Effector memory CD8-positive, alpha-beta T cell (primary cell): ENCODE measurements at places on chromosomes 1 and 21.

- H3K36me3 ChIP-seq, result no peaks in the 10 kb centered on the region
- H3K27me3 ChIP-seq, result peaks cover 48% of the 10 kb centered on the region
- peaks cover 4% of the 10 kb centered on the region for H3K4me1 ChIP-seq
Measured at GRCh38 chr1:214506972-214507431, 44.4 kb downstream of the PTPN14 start.

GRCh38 chr21:42174173-42174572, 44.8 kb upstream of the ABCG1 start:
- H3K4me1 ChIP-seq, result peaks cover 8% of the 10 kb centered on the region
- no peak for DNase-seq
- H3K4me3 ChIP-seq, result no peak overlapping the region
- H3K27me3 ChIP-seq, result no peaks in the 10 kb centered on the region

GRCh38 chr1:193221651-193222050, 35.2 kb upstream of the B3GALT2 start:
- H3K36me3 ChIP-seq, result peaks cover 7% of the 10 kb centered on the region
- H3K4me3 ChIP-seq, result no peak overlapping the region
- peaks cover 16% of the 10 kb centered on the region for H3K4me1 ChIP-seq

- peaks cover 97% of the 10 kb centered on the region for H3K36me3 ChIP-seq
- peaks cover 3% of the 10 kb centered on the region for H3K4me1 ChIP-seq
- no peak overlapping the region for H3K4me3 ChIP-seq
- DNase-seq, result no peak
- H3K27ac ChIP-seq, result no peak overlapping the region
- H3K27me3 ChIP-seq, result no peaks in the 10 kb centered on the region
Measured at GRCh38 chr1:113118266-113118665, 45.3 kb downstream of the LRIG2 start.

DNA sequence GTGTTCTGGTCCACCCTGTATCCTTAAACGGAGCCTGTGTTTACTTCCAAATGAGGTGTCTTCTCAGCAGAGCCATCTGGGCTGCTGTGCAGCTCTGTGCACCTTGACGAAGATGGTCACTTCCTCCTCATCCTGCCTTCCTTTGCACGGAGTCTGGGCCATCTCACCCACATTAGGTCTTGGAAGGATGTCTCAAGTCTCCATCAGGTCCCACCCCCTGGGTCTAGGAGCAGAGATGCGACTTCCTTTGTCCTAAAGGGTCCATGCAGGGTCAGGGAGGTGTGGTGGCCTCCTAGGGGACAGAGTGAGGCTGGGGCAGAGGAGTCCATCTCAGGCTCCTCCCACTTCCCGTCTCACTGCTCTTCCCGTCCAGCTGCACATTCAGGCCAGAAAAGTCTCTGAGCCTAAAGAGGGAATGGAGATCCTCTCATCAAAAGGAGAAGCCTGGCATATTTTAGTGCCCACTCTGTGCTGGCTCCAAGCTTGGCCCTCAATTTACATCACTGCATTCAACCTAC, 209.2 kb downstream of the MATN1 start:
- no peak overlapping the region for H3K27ac ChIP-seq
- no peak overlapping the region for H3K4me3 ChIP-seq
- H3K4me1 ChIP-seq, result no peaks in the 10 kb centered on the region
- peaks cover 3% of the 10 kb centered on the region for H3K36me3 ChIP-seq

- no peaks in the 10 kb centered on the region for H3K27me3 ChIP-seq
- no peak overlapping the region for H3K27ac ChIP-seq
- no peak overlapping the region for H3K4me3 ChIP-seq
Measured at GRCh38 chr21:43735236-43736091, 16.5 kb downstream of the PDXK start.

- no peaks in the 10 kb centered on the region for H3K36me3 ChIP-seq
- H3K27ac ChIP-seq, result no peak overlapping the region
- DNase-seq, result no peak
- H3K4me3 ChIP-seq, result no peak overlapping the region
- H3K4me1 ChIP-seq, result no peaks in the 10 kb centered on the region
- no peaks in the 10 kb centered on the region for H3K27me3 ChIP-seq
Measured at GRCh38 chr1:196324345-196324744, 283.9 kb downstream of the KCNT2 start.

- no peaks in the 10 kb centered on the region for H3K4me1 ChIP-seq
- no peaks in the 10 kb centered on the region for H3K36me3 ChIP-seq
- no peak overlapping the region for H3K4me3 ChIP-seq
Measured at GRCh38 chr1:177340601-177341067, 169.9 kb downstream of the BRINP2 start.

DNA sequence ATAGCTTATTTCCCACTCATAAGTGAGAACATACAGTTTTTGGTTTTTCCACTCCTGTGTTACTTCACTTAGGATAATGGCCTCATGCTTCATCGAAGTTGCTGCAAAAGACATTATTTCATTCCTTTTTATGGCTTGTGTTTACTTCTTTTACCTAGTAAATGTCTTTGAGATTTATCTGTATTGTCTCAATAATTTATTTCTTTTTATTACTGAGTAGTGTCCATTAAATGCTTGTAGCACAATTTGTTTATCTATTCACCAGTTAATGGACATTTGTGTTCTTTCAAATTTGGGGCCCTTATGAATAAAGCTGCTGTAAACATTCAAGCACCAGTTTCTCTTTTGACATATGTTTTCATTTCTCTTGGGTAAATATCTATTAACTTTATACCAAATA, 86.0 kb downstream of the UCHL5 start:
- no peak overlapping the region for H3K4me3 ChIP-seq
